Foreskin keratinocyte (primary cell): ENCODE measurements at places on chromosomes 7 and 10. TPM values are rescaled to one million over a fixed set of nuclear protein-coding genes. Genes with fewer than 3 reads are reported as not detected.

CALML3 gene
- 2.7 and 4.7 TPM in 2 replicates for total RNA-seq

LIPJ gene
- not detected in 2 replicates for total RNA-seq

RAMP3 gene
- total RNA-seq = not detected in 2 replicates

NAT16 gene
- not detected in 2 replicates for total RNA-seq

TMEM236 gene
- 0.63 TPM in 1 of 2 replicates, not detected in the other for total RNA-seq

CRHR2 gene
- total RNA-seq = not detected in 2 replicates
